Neural crest cell (in vitro differentiated cells): ENCODE measurements at places on chromosomes 7 and 10. TPM values are rescaled to one million over a fixed set of nuclear protein-coding genes. Genes with fewer than 3 reads are reported as not detected.

The LUC7L2 gene
- 102 and 107 TPM in 2 replicates for total RNA-seq

The NAPEPLD gene
- total RNA-seq = 15.0 and 17.4 TPM in 2 replicates

The EIF5AL1 gene
- 0.18 and 0.21 TPM in 2 replicates for total RNA-seq

The PURB gene
- 26.2 and 27.3 TPM in 2 replicates for total RNA-seq

The RNLS gene
- 3.3 and 3.8 TPM in 2 replicates for total RNA-seq

The ARHGEF35 gene
- 0.89 and 1.2 TPM in 2 replicates for total RNA-seq

GRCh38 chr10:96690755-96691730 lies 29.3 kb downstream of the PIK3AP1 start:
- no peak for DNase-seq

- DNase-seq = no peak
These were observed 195.1 kb upstream of the HABP2 start for GRCh38 chr10:113357681-113358300.

- no peak for DNase-seq
These were observed 206.7 kb downstream of the KIAA1217 start for GRCh38 chr10:24415455-24416125.

GRCh38 chr10:47350671-47351640 lies 2.8 kb downstream of the RBP3 start:
- no peak for DNase-seq

- no peak for DNase-seq
These were observed 175.5 kb downstream of the SUGCT start for GRCh38 chr7:40310258-40310657.

DNA sequence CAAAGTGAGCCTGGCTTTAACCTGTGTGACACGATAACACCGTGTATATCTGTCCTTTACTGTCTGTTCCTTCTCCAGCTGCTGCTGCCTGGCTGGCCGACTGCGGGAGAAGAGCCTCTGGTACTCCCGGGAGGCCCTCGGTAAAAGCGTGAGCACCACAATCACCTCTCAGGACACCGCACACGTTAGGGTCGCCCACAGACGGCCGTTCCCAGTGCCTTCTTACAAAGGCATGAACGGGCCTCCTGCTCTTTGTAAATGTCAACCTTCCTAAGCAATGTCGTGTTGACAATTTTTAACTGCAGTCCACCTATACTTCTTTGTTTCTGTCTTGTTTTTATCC lies 177.6 kb downstream of the DIP2C start:
- no peak for DNase-seq

- peak; percentile 39 for DNase-seq
These were observed 56.2 kb upstream of the TM9SF3 start for GRCh38 chr10:96642973-96643372.
